ENCODE measurements at places on chromosomes 1 and 21. TPM values are rescaled to one million over a fixed set of nuclear protein-coding genes. Genes with fewer than 3 reads are reported as not detected.

Gene OLFML3
- 24.8 TPM for total RNA-seq

Gene URB2
- 8.3 TPM for total RNA-seq

Gene GUCA2A
- total RNA-seq: not detected

Gene C1orf226
- 0.07 TPM for total RNA-seq

Gene ASCL5
- total RNA-seq: not detected

Gene SEMA6C
- 2.0 TPM for total RNA-seq

Gene SLC5A9
- total RNA-seq: not detected

Gene CR1L
- not detected for total RNA-seq

Gene DENND2C
- 3.0 TPM for total RNA-seq

Gene NUF2
- 7.0 TPM for total RNA-seq

Gene KRTAP12-4
- not detected for total RNA-seq

Gene OPRD1
- total RNA-seq: under 0.01 TPM

Gene CELA2A
- total RNA-seq: not detected

Gene HOOK1
- not detected for total RNA-seq

Gene CHIT1
- total RNA-seq: 0.13 TPM

Gene ZP4
- not detected for total RNA-seq

Gene BLZF1
- total RNA-seq: 26.3 TPM

Gene NHLH1
- 0.07 TPM for total RNA-seq

Gene IGFN1
- not detected for total RNA-seq

Gene BGLAP
- 0.50 TPM for total RNA-seq

Gene OXCT2
- total RNA-seq: 1.8 TPM

Gene ELAVL4
- total RNA-seq: not detected

Gene KDF1
- not detected for total RNA-seq

Gene CCDC185
- not detected for total RNA-seq
